ENCODE measurements at places on chromosomes 6 and 20.
A peak's percentile ranks its signal among the peaks of the same experiment; 100 is the strongest.

DNA sequence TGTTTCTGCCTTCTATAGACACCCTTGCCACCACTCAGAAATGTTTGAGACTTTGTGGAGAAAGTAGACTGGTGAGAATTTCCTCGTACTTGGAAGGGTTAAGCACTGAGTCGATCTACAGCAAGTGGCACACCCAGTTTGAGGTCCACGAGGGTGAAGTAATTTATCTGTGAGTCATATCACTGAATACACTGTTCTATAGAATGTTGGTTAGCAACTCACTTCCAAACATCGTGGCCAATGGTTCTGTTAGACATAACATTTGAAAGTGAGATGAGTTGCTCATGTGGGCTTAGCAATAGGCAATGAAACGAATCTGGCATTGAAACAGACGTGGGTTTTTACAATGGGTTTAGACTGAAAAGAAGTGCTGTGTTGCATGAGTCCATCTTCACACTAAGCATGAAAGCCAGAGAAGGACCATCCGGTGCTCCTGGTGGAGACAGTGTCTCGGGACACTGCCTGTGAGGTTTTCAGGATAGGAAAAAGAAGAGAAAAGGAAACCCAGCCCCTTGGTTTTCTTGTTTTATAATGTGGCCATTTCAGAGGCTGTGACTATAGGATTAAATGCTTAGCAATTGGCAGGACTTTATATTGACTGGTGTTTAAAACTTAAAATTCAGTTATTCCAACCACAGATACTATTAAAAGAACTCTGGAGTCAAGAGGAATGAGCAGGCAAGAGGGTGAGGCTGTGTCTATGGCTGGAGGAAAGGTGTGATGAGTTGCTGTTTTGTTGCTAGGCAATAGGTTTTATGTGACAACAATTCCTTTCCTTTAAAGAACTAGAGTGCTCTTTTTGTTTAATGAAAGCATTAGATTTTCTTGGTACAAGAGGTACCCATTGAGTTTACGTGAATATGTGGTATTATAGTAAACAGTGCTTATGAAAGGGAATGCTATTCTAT, 31.0 kb upstream of the EZR start:
- DNase-seq: peak; percentile 72

DNA sequence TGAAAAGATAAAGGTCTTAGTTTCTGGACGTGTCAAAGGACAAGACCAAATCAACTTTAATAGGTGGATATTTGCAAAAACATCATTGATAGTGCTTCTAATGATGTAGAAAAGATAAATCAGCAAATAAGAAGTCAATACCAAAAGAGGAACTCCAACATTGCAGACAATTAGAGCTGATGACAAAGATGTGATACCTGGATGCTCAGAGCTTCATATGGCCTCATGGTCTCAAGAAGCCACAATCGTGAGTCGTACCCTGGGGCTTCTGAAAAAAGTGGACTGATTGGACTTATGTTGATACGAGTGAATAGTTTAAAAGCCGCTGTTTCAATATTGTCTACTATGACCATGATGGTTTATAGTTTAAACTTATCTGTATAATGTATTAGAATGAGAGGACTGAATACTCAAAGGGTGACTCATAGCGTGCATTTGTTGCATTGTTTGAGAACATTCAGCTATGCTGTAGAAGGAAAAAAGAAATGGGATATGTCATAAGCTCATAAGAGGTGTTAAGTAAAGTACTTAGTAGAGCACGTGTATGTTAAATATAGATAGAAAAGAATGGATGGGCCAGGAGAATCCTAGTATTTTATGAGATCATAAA, 54.6 kb upstream of the RIPOR2 start:
- DNase-seq: peak; percentile 69

DNA sequence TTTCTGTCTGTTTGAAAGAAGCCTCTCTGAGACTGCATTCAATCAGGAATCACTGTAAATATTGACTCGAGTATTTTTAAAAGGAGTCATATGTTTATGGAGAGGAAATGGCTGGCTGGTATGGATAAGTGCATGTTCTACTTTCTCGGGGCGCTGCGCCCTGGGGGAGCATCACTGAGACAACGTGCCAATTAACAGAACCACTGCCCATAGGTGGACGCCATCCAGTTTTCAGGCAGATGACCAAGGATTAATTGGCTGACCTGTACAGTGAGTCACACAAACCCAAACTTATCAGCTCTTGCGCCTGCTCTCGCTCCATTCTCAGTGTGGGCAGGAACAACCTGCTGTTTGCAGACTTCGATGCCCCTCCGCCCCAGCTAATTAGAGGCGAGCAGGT, 571.2 kb downstream of the QKI start:
- no peak for DNase-seq

DNA sequence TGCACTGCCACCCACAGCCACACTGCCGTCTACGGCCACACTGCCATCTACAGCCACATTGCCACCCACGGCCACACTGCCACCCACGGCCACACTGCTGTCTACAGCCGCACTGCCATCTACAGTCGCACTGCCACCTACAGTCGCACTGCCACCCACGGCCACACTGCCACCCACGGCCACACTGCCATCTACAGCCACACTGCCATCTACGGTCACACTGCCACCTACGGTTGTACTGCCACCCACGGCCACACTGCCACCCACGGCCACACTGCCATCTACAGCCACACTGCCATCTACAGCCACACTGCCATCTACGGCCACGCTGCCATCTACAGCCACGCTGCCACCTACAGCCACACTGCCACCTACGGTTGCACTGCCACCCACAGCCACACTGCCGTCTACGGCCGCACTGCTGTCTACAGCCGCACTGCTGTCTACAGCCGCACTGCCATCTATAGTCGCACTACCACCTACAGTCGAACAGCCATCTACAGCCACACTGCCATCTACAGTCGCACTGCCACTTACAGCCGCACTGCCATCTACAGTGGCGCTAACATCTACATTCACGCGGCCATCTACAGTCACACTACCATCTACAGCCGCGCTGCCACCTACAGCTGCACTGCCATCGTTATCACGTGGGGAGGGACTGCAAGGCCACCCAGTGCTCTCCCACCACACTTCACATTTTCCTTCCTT, 154.6 kb upstream of the AFDN start:
- no peak for DNase-seq

GRCh38 chr6:154161689-154162088, 122.6 kb downstream of the OPRM1 start:
- DNase-seq: no peak

- peak; percentile 8 for DNase-seq
These were observed 259.1 kb upstream of the FERMT1 start for GRCh38 chr20:6381887-6382286.

DNA sequence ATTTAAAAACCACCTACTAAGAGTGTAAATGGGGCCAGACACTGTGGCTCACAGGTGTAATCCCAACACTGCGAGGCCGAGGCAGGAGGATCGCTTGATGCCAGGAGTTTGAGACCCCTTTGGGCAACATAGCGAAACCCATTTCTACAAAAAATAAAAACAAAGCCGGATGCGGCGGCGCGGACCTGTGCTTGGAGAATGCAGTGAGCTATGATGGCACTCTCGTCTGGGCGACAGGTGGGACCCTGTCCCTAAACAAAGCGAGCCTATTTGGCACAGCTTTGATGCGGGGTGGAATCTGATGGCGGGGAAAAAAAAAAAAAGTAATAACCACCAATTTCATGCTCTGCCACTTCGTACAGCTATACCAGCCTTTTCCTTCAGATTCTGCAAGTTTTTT, 1.1 kb downstream of the TCP1 start:
- DNase-seq: no peak

DNA sequence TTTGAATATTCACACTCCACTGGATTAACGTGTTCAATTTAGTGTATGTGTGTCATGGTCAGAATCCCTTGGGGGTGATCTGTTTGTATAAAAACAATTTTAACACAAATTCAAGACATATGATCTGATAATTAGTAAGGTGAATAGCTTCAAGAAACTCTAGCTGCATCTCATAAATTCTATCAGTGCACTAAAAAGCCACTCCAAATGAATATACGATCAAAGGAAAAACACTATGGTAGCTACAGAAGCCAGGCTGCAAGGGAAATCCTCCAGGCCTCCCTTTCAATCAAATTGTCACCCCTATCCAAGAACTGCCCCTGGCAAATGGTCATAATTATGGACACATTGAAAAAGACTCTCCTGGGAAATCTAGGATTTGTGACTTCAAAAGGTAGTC, 9.4 kb upstream of the RAE1 start:
- DNase-seq: no peak

DNA sequence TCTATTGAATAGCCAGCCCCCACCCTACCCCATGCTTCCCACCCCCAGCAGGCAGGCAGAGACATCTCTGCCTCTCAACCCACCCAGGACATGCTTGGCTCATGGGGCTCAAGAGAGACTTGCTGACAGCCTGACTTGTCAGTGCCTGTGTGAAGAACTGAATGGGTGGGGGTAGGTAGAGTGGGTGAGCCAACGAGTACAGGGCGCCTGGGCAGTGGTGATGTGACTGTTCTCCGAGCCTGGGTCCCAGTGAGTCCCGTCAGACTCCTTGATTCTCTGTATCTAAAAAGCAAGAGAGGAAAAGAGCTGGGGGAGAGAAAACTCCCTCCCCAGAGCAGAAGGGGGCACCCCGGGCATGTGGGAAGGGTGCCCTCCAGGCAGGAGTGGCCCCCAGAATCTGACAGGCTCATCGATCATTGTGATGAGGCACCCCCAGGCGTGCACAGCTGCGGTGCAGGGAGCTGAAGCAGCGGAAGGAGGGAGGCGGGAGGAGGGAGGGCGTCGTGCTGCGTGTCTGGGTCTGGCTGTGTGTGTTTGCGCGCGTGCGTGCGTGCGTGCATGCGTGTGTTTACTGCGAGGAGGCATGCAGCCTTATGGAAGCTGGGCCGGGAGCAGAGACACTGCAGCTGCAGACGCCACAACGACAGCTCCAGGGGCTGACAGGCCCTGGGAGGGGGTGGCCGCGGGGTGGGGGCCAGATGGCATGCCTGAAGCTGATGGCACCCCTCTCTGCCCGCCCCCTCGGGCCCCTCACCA, 40.2 kb downstream of the FOXP4 start:
- no peak for DNase-seq

DNA sequence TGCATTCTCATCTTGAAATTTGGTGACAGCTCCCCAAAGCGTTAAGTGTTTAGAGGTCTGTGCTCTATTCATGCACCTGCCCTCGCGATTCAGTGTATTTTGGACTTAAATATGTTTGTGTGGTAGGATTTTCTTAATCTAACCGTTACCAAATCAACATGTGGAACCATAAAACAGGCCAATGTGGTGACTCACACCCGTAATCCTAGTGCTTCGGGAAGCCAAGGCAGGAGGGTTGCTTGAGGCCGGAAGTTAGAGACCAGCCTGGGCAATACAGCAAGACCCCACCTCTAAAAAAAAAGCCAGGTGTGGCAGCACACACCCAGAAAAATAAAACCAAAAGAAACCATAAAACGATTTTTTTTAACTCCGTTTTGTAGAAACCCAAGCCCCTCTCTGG, 31.5 kb downstream of the PYGB start:
- DNase-seq: no peak

- peak; percentile 38 for DNase-seq
These were observed 671 bp downstream of the BPHL start for GRCh38 chr6:3119040-3119723.

DNA sequence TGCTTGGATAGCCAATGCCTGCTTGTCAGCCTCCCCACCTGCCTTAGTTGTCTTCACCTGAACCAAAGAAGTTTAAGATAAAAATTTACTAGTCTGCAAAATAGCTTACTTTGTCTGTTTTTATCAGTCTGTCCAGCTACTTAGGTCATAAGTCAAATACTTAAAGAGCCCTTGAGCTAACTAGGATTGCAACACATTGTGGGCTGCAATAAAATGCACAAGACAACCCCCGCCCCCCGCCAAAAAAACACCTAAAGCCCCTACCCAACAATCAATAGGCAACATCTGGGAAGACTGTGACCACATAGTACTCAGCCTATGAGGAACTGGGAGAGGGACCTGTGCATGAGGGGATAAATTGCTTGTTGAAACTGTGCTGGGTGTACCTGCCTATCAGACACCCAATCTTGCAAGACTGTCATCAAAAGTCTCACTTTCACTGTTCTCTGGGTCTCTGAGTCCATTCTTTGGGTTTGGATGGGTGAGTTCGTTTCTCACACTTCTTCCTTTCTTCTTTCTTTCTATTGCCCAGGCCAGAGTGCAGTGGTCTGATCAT, 27.3 kb upstream of the ABCC10 start:
- no peak for DNase-seq

- DNase-seq: peak; percentile 91
These were observed at the start of gene MTHFD1L for GRCh38 chr6:150865406-150866146. Gene MTHFD1L, plus strand, starts transcription at chr6:150865702. Its CDS starts 121 bp downstream, at chr6:150865823.

DNA sequence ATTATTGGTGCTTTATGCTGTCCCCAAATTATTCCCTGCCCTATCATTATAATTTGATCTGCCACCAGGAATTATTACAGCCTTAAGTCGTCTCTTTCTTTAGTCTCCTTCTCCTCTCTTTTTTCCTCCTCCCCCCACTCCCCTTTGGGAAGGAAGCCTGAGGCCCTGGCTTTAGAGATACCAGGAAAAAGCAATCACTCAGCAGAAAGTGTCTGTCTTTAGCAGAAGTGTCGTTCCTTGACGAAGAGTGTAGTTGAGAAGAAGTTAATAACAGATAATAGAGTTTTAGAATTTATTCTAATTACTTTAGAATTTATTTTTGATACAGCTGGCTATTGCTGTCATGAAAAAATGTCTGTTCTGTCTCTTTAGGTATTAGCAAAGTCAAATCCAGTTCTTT, 16.5 kb downstream of the LIN28B start:
- DNase-seq: no peak

DNA sequence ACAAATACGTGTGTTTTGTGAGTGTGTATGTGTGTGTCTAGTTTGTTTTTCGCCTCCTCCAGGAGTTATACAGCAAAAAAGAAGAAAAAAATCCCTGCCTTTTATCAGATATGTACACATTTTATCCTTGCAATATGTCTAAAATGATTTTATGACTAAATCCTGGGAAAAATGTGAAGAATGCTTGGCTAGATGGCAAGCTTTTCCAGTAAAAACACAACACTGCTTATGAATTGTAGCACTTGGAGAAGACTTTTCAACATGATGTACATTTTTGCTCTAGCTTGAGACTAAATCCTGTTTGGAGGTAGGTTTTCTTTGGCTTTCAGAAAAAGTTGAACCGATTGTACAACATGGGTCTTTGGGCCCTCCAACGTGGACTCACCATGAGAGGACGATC, 160.2 kb downstream of the GMPR start:
- DNase-seq: peak; percentile 79

DNA sequence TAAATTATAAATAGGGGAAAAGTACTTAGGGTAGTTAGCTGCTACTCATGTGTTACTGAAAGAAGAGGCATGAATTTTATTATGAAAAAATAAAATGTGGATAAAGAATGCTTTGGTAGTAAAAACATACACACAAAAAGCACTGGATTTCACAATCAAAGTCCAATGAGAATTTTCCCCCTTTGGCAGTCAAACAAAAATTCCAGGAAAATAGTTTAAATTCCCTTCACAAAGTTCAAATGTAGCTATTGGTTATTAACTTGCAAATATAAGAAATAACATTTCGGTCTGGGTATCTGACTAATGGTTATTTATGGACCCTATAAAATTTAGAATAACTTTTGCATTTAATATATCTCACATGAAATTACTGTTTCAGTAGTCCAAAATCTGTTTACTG, 210.4 kb downstream of the FOXC1 start:
- DNase-seq: peak; percentile 75

Measured in cardiac fibroblast (primary cell).